ENCODE measurements at places on chromosomes 5 and 9. TPM values are rescaled to one million over a fixed set of nuclear protein-coding genes. Genes with fewer than 3 reads are reported as not detected.

GRCh38 chr5:1526190-1526631 is 2.5 kb upstream of the LPCAT1 start:
- H3K27ac ChIP-seq: no peak overlapping the region
- peaks cover 14% of the 10 kb centered on the region for H3K4me1 ChIP-seq
- H3K4me3 ChIP-seq: no peak overlapping the region

DIPK1B gene
- 15.1 TPM for total RNA-seq

DNA sequence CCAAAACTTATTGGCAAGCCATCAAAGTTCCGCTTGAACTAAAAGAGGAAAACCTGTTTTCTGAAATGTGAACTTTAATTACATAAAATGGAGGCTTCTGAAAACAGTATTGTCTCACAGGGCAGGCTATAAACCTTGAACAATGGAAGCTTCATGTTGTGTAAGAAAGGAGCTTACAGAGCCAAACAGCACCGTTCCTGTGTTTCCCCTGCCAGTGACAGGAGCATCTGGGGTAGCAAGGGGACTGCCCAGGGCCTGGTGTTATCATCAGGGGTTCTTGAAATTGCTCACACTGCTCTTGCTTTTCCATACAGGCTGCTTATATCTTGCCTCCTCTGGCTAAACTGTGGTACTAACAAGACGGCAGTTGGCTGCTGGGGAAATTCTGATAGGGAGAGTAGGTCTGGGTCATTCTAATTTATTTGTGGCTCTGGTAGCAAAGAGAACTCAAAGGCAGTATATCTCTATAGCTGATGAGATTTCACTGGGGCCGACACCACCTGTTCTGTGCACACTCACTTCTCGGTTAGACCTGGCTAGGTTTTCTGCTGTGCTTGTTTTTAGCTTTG is 40.4 kb downstream of the BASP1 start:
- H3K36me3 ChIP-seq: no peaks in the 10 kb centered on the region
- no peak overlapping the region for H3K27ac ChIP-seq
- H3K27me3 ChIP-seq: no peaks in the 10 kb centered on the region
- no peak overlapping the region for H3K4me3 ChIP-seq

DNA sequence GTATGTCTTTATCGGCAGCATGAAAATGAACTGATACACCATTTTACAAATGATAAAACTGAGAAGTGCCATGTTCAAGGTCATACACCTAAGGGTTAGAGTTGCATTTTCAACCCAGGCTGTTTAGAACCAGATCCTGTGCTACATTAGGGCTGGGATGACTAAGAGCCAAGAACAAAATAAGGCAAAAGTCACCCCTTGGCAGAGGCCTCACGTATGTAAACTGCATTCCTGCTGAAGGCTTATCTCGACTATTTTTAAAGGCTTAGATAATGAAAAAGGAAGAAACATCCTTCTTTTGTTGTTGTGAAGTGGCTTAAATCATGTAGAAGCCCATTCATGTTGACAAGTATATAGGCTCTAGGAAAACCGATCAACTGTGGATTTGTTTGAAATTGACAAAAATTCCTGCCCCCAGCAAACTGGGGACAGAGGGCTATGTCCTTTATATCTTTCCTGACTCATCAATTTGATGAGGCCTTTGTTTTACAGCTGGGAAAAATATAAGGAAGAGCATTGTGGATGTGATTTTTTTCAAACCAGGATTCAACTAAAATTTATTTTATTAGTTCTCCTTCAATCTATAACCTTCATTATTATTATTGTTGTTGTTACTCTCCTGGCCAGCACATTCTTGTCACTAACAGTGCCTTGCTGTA is 196.5 kb downstream of the SNX18 start:
- no peaks in the 10 kb centered on the region for H3K27me3 ChIP-seq
- H3K27ac ChIP-seq: no peak overlapping the region
- no peaks in the 10 kb centered on the region for H3K36me3 ChIP-seq
- no peak for DNase-seq

LHX3 gene
- not detected for total RNA-seq

SHOC1 gene
- total RNA-seq: 0.15 TPM

- H3K4me1 ChIP-seq: no peaks in the 10 kb centered on the region
- H3K27me3 ChIP-seq: no peaks in the 10 kb centered on the region
- no peak for DNase-seq
- H3K36me3 ChIP-seq: no peaks in the 10 kb centered on the region
- no peak overlapping the region for H3K27ac ChIP-seq
Measured at GRCh38 chr5:98638701-98639100, 134.8 kb upstream of the RGMB start.

DNA sequence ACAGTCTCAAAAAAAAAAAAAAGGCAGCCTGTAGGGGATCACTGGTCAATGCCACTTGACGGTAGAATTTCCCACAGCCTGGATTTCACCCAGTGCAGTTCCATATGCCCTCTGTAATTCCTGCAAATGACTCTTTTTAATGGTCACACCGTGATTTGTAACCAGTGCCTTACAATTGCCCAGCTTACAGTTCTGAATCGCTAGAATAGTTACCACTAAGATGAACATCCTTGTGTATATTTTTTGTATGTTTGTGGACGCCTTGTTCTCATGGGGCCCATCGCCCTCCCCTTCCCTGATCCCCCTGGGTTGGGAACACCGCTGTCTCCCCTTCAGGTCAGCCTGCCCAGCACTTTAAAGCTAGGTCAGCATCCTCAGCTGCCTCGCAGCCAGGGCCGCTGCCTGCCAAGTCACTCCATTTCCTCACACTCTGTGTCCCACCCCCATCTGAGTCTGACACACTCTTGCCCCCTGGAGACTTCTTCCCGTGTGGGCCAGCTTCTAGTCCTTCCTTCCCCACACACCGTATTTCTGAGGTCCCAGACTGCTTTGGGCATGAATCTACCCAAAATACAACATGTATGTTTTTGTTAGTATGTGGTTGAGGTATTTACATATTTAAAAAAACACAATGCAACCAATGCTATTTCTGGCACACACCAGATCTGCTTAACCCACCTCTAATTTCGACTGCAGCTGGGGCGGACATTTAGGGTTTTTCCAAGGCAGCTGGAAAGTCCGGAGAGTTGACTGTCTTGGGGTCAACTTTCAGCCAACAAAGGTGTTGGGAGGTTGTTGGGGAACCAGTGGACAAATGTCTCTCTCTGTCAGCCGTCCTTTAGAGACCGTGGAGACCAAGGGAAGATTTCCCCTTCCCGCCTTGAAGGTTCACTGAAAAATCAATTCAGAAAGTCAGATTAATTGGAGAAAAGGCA is 120.5 kb upstream of the NEK6 start:
- no peaks in the 10 kb centered on the region for H3K36me3 ChIP-seq
- H3K4me3 ChIP-seq: no peak overlapping the region
- no peaks in the 10 kb centered on the region for H3K4me1 ChIP-seq
- H3K27ac ChIP-seq: no peak overlapping the region
- no peaks in the 10 kb centered on the region for H3K27me3 ChIP-seq
- DNase-seq: no peak

DNA sequence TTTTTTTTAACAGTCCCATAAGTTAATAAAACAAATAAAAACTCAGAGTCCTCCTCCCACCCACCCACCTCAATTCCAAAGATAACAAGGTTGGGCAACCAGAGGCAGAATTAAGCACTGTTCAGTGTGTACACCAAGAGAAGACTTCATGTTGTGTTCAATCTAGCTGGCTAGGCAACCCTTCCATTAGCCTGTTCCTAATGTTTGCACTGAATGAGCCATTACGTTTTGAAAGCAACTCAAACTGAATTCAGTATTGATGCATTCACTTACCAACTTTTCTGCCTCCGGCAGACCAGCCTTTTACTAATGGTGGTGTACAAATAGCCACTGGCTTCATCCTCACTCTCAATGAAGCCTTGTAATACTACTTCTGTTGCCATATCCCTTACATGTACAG is 47.5 kb downstream of the PBX3 start:
- H3K36me3 ChIP-seq: no peaks in the 10 kb centered on the region
- no peak overlapping the region for H3K27ac ChIP-seq
- DNase-seq: no peak

DNA sequence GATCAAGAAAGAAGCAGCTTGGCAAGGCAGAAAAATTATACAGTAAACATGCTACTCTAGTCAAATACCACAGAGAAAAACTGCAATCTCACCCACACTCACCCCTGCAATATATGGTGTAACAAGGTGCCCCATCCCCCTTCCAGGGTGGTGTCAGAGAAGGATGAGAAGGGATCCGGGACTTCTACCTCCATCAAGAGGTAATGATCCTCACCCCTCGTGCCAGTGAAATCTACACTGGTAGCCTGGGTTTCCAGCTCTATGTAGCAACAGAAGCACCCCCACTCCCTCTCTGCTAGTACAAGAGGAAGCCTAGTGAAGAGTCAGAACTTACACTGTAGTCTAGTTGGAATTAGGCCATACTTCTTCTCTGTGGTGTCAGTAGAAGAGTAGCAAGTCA is 18.9 kb downstream of the SLCO4C1 start:
- no peaks in the 10 kb centered on the region for H3K36me3 ChIP-seq
- no peaks in the 10 kb centered on the region for H3K27me3 ChIP-seq
- H3K27ac ChIP-seq: no peak overlapping the region
- H3K4me3 ChIP-seq: no peak overlapping the region
- DNase-seq: no peak

DNA sequence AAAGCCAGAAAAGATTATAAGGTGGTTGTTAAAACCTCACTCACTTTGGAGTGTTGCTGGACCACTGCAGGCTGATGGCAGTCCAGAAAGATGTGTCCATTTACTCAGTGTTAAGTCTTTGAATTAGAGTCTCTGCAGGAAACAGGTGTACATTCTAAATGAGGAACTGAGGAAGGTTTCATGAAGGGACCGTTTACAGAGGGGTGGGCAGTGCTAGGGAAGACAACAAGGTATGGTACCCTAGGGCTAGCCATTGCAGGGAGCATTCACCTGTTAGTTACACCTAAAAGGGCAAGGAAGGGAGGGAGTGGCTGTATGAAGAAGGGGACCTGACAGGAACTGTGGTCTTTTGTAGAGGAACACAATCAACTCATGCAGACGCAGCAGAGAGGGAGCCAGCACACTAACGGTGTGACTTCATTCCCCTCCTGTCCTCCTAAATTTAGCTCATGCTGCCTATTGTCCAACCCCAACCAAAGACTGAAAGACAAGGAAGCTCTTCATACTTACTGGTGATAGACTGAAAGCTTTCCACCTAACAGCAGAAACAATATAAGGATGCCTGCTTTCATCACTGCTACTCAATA is 32.2 kb upstream of the PAX5 start:
- no peak for DNase-seq
- H3K4me3 ChIP-seq: no peak overlapping the region
- H3K27ac ChIP-seq: no peak overlapping the region
- no peaks in the 10 kb centered on the region for H3K4me1 ChIP-seq
- no peaks in the 10 kb centered on the region for H3K36me3 ChIP-seq

MORN5 gene
- total RNA-seq: 7.7 TPM

DNA sequence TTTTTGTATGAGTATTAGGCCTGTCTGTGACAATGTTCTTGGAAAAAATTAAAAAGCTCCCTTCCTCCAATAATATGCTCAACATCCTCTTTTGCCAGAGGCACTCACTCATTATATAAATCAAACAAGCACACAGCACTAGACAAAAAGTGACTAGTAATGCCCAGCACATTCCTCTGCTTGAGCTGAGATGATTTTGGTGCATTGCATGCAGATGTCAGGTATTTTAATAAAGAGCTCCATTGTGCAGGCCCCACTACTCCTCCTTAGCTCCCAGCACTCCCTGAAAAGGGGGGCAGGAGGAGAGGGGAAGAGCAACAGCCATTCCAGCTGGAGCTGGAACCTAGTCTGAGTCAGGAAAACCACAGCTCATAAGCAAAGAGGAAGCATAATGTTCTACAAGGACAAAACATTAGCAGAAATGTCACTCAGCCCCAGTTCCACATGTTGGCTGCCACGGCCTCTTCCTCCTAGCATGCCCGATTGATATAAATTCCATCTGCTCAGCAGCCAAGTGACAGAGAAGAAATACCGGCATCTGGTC is 348.5 kb downstream of the BNC2 start:
- no peak overlapping the region for H3K4me3 ChIP-seq
- no peaks in the 10 kb centered on the region for H3K36me3 ChIP-seq
- peaks cover 23% of the 10 kb centered on the region for H3K4me1 ChIP-seq

DNA sequence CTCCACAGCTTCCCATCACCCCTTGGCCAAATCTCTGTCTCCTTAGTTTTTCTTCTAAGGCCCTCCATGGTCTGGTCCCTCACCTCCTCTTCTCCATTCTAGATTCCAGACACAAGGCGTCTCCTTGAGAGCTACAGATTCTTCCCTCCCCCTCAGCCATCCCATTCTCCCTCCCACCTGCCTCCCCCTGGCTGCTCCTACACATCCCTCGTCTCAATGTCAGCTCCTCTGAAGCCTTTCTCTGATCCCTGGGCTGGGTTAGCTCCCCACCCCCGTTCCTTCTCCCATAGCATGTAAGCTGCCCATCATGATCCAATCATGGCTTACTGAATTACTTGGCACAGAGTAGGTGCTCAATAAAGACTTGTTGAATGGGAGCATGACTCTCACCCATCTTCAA is 69.0 kb downstream of the ANKH start:
- H3K4me3 ChIP-seq: no peak overlapping the region
- no peak for DNase-seq
- H3K27me3 ChIP-seq: no peaks in the 10 kb centered on the region
- H3K4me1 ChIP-seq: no peaks in the 10 kb centered on the region
- no peak overlapping the region for H3K27ac ChIP-seq
- H3K36me3 ChIP-seq: no peaks in the 10 kb centered on the region

- no peak overlapping the region for H3K27ac ChIP-seq
- H3K36me3 ChIP-seq: no peaks in the 10 kb centered on the region
- H3K27me3 ChIP-seq: no peaks in the 10 kb centered on the region
- no peak for DNase-seq
Measured at GRCh38 chr9:100600521-100601079, 22.7 kb downstream of the CAVIN4 start.

DNA sequence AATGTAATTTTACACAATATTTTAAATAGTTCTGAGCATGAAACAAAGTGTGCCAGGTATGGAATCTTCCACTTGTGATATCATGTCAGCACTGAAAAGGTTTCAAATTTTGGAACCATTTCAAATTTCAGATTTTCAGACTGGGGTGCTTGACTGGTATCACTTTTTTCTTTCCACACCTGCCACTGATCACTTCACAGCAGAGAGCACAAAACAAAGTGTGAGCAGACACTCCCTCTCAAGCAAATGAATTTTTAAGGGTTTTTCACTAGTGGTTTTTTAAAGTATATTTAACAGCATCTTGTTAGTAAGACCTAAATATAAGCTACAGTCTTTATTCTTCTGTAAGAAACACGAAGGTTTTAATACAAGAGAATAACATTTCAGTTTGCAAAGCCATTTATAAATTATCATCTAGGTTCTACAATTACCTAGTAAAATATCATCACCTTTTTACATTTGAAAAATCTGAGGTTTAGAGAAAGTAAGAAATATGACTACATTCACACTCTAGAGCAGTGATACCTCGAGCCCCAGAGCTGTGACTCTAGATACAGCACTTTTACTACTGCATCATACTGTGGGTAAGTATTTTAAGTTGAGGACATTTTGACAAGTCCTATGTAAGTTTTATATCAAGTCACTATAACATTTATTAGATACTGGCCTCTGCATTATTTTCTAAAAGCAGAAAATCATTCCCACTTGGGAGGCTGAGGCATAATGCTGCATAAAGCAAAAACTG is 14.6 kb downstream of the GOLPH3 start:
- H3K27ac ChIP-seq: no peak overlapping the region
- H3K27me3 ChIP-seq: no peaks in the 10 kb centered on the region
- H3K36me3 ChIP-seq: no peaks in the 10 kb centered on the region
- H3K4me3 ChIP-seq: no peak overlapping the region
- DNase-seq: no peak

- no peak overlapping the region for H3K27ac ChIP-seq
- no peak overlapping the region for H3K4me3 ChIP-seq
- H3K27me3 ChIP-seq: peaks cover 4% of the 10 kb centered on the region
- DNase-seq: no peak
- no peaks in the 10 kb centered on the region for H3K36me3 ChIP-seq
Measured at GRCh38 chr5:159059722-159060121, 40.0 kb downstream of the EBF1 start.

All from lower lobe of right lung (tissue), 2 donors.